Activated T-helper 17 cell treated with anti-CD3 and anti-CD28 coated beads, Interleukin-2, amount 50 U/mL, for 72 hours (primary cell): ENCODE measurements at places on chromosomes 4 and X. TPM values are rescaled to one million over a fixed set of nuclear protein-coding genes. Genes with fewer than 3 reads are reported as not detected.

TLL1 gene
- total RNA-seq = not detected

MAGEA9B gene
- total RNA-seq = not detected

UGT2B17 gene
- total RNA-seq = not detected

CXCR3 gene
- total RNA-seq = 4.5 TPM

PLK4 gene
- 47.3 TPM for total RNA-seq

HPGD gene
- 43.8 TPM for total RNA-seq

FRMD7 gene
- not detected for total RNA-seq

SEPSECS gene
- 11.5 TPM for total RNA-seq

DNA sequence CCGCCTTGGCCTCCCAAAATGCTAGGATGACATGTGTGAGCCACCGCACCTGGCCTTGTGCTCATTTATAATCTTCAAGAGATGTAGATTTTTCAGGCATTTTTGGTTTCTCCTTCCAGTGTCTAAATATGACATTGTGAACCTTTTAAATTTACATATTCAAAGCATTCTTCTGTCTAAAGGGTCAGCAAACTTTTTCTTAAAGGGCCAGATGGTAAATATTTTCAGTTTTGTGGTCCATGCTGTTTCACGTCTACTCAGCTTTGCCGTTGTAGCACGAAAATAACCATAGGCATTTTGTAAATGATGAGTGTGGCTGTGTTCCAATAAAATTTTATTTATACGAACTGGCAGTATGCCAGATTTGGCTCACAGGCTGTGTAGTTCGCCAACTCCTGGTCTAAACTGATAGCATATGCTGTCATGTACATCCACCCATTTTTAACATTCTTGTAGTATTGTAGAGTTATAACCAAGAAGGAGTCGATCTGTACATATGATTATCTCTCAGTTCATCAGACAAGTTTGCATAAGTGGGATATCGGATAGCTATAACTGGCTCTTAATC is 12.7 kb upstream of the GCNA start:
- no peak for ATAC-seq

- peak; percentile 48 for ATAC-seq
Observed at GRCh38 chrX:23720117-23720677, 22.9 kb downstream of the ACOT9 start.

DNA sequence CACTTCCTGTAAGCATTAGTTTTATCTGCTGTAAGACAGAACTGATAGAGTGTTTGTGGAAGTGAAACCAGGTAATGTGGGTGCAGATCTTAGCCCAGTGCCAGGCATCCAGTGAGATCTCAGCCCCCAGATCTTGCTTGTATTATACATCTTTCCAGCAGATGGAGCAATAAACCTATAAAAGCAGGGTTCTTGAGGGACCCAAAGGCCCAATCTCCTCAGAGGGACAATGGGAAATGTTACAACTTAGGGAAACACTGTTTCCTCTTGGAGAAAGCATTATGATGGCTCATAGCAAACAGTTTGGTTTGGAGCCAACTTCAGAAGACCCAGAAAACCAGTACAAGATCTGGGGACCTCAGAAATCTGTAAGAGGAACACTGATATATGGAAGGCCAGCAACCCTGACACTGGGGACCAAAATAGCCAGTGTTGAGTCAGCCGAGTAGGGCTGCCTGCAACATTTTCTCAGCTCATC is 206.3 kb downstream of the SLC7A11 start:
- no peak for ATAC-seq

GRCh38 chrX:24190500-24191156 is 41.1 kb downstream of the ZFX start:
- ATAC-seq = no peak

GRCh38 chrX:50617183-50617582 is 146.6 kb upstream of the DGKK start:
- no peak for ATAC-seq

DNA sequence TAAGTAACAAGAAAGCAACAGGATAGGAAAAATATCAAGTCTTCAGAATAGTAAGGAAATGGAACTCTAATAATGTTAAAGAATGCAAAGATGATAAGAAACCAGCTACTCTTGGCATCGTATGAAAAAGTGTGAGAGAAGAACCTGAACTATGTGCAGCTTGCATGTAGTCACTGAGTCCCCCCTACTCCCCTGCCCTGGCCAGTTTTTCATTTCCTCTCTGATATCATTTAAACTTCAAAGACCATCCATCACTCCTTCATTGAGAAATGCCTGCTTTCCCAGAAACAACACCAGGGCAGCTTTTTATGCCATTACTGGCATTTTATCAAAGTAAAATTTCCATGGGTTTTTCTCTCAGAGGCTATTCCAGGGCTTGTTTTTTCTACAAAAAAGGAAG is 28.1 kb downstream of the INPP4B start:
- no peak for ATAC-seq

- ATAC-seq = no peak
Observed at GRCh38 chr4:39900966-39901365, 76.7 kb downstream of the PDS5A start.

GRCh38 chr4:38275331-38276100 is 315.3 kb downstream of the PTTG2 start:
- ATAC-seq = no peak

- ATAC-seq = no peak
Observed at GRCh38 chr4:138090918-138091676, 151.1 kb downstream of the SLC7A11 start.

DNA sequence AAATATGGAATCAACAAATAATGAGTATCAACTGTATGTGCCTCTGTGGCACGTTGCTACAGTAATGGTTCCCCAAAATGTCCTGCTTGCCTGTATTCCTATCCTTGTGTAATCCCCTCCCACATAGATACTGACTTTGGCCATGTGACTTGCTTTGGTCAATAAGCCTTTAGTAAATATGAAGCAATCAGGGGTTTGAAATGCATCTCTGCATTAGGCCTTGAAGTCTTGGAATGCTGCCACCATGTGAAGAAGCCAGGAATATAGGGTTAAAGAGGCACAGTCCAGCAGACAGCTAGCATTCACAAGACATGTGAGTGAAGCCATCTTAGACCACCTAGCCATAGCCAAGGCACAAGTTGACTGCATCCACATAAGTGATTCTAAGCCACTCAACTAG is 190.9 kb downstream of the GABRB1 start:
- ATAC-seq = no peak

- ATAC-seq = no peak
Observed at GRCh38 chr4:56185901-56186300, 201.4 kb downstream of the AASDH start.

DNA sequence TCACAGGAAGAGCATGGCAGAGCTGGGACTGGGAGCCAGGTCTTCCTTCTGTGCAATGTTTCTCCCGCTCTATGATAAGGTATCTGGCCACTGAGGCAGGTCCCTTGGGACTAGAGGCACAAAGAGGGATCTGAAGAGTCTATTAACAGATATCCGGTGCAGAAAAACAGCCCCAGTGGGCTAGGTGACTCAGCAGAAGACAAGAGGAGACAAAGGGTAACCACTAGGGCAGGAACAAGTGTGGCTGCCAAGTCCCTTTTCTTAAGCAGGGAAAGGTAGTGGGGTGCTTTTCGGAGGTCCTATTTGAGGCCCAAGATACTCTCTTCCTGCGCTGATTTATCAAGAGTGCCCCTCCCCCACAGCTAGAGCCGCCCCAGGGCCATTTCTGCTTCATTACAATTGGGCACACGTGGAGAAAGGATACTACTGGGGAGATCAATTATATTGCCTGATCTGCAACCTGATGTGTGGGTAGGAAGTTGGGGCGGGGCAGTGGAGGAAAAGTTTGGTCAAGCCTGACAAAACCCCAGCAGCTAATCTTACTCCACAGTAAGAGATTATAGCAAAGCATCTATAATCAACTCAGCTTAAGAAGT is at the start of gene DGAT2L6:
Gene DGAT2L6, plus strand, starts transcription at position 546 of the 596 bp plus-strand sequence. CDS start 100 bp downstream, outside the sequence.
- no peak for ATAC-seq

- no peak for ATAC-seq
Observed at GRCh38 chr4:119510395-119511149, 118.0 kb downstream of the PDE5A start.

DNA sequence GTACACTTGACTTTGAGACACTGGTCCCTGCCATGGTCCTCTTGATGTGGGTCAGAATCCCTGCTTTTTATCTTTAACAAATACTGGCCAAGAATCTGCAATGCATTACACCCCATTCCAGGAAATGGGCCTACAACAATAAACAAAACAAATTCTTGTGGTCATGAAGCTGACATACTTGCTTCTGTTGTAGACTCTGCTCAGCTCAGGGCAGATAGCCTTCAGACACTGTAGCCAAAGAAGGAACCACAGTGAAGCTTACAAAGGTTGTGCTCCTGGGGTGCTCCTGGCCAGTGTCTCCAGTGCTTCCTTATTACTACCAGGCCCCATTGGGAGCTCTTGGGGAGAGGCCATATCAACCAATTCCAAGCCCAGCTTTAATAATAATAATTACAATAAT is 21.8 kb downstream of the KIAA1210 start:
- ATAC-seq = no peak

- ATAC-seq = no peak
Observed at GRCh38 chr4:177484613-177485021, 42.4 kb upstream of the AGA start.

DNA sequence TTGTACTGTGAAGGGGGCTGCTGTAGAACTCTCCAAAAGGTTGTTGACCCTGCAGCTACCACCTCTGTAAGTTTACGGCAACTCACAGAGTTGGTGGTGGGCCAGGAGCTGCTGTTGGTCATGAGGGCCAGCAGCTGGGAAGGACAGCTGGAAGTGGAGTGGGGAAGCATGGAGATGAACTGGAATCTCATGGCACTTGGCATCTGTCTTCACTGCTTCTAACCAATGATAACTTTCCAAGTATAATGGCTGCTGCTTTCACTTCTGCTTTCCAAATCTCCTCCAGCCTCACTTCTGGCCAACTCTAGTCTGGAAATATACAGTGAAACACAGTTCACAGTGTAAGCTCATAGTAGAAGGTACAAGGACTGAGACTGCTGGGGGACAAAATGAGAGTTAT is 126.5 kb upstream of the INTU start:
- no peak for ATAC-seq

DNA sequence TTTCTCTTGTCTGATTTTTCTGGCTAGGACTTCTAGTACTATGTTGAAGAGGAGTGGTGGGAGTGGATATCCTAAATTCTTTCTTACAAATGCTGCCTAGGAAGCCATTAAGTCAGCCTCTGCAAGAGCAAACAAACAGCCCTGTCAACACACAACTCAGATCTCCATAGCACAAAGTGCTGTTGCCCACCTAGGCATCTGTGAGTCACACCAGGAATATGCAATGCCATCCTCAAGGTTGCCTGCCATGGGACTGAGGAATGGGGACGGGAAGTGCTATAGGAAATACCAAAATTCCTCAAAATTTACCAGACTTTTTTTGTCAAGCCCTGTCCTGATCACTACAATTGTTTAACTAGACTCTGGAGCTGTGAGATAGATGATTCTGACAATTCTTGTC is 466.9 kb downstream of the FSTL5 start:
- no peak for ATAC-seq
